ENCODE measurements at places on chromosomes 12 and 14.

DNA sequence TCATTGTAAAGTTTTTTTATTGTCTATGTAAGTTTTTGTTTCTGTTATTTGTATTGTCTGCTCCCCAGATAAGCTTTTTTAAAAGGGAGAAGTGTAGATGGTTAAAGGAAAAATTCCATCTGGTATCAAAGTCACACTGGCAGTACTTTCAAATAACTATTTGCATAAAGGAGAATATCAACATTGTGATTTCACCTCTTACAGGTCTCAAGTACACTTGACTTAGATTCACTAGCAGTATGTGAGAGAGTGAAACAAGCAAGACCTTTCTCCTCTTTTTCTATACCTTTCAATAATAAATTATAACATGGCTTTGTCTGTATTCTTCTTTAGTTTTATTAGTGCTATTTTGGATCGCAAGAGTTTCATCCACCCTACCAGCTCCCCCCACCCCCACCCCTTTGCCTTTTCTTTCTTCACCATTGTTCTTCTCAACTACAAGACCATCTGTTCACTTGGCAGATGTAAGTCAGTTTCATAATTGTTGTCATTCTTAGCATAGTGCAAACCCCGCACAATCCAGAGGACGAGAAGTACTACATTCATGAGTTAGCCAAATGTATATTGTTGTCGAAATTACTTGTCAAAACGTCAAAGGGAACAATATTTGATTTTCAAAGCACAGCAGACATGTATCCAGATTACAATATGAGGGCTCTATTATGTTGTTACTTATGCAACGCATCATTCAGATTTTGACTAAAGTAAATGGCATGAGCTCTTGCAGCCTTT lies 602.7 kb upstream of the FLRT2 start:
- DNase-seq, result no peak

- no peak for DNase-seq
Observed at GRCh38 chr12:93094988-93095737, 166.1 kb upstream of the EEA1 start.

- no peak for DNase-seq
Observed at GRCh38 chr12:93838193-93838592, 161.0 kb downstream of the CRADD start.

GRCh38 chr12:121811434-121812319 lies 7.9 kb downstream of the SETD1B start:
- no peak for DNase-seq

DNA sequence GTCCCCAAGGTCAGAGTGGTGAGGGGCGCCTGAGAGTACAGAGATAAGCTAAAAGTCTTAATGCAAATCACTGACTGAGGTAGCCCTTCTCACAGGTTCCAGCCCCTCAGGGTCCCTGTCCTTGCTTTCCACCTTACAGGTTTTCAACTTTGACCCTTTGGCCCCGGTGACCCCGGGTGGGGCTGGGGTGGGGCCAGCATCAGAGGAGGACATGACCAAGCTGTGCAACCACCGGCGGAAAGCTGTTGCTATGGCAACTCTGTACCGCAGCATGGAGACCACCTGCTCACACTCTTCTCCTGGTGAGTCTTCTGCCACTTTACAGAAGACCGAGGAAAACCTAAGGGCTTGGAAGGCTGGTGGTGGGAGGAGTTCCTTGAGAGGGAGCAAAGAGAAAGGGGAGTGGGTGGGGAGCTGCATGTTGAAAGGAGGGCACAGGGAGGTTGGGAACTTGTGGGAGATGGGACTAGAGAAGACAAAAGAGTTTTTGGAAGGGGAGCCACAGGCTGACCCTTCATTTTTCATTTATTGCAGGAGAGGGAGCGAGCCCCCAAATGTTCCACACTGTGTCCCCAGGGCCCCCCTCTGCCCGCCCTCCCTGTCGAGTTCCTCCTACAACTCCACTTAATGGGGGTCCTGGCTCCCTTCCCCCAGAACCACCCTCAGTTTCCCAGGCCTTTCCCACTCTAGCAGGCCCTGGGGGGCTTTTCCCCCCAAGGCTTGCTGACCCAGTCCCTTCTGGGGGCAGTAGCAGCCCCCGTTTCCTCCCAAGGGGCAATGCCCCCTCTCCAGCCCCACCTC lies 2.4 kb downstream of the MBD6 start:
- DNase-seq, result no peak

GRCh38 chr14:20631880-20632389 lies 9.6 kb downstream of the OR6S1 start:
- DNase-seq, result no peak

- no peak for DNase-seq
Observed at GRCh38 chr12:108606492-108606891, 8.6 kb upstream of the TMEM119 start.

DNA sequence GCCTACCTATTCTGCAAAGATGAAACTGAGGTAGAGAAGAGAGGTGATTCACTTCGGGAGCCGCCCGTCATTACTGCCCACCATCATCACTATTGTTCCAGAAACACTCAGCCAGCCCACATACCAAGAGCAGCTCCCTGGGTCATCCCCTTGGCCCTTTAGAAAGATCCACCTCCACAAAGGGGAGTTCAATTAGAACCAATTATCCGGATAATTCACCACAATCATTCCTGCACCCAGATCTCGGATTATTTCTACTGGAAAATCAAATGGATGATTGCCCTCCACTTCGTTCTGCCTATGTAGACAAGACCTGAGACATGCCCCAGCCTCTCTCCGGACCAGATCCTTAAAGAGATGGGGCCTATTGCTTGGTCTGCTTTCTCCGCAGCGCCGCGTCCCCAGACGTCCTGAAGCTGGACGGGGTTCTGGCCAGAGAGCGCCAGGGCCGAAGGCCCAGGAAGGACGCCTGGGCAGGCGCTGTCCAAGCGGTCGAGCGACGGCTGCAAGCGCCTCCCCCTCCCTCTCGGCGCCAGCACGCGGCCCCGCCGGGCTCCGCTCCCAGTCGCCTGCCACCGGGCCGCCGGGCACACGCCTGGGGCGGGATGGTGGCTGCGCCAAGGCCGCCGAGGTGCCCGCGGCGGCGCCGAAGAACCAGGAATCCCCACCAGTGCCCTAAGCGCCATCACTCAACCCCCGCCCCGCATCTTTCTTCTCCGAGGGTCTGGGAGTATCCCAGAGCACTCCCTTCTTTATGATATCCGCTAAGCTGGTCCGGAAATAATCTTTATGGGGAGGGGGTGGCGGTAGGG lies 1.3 kb upstream of the ASCL1 start:
- DNase-seq, result no peak

DNA sequence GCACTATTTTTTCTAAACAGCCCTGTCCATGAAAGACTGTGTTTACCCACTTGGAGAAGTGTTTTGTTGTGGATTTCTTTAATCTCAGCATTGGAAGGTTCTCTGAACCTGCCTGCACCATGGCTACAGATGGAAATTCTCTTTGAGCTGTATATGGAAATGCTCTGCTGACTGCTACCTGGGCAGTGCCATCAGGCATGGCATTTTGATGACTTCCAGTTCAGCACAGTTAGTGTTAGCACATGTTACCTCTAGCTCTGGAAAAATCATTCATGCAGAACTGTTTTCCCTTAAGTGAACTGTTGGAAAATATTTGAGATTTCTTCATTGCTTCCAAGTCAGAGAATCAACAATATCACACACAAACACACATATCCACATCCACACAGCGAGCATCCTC lies 52.6 kb upstream of the RIC8B start:
- no peak for DNase-seq

GRCh38 chr12:96247563-96247962 lies 53.4 kb downstream of the ELK3 start:
- no peak for DNase-seq

DNA sequence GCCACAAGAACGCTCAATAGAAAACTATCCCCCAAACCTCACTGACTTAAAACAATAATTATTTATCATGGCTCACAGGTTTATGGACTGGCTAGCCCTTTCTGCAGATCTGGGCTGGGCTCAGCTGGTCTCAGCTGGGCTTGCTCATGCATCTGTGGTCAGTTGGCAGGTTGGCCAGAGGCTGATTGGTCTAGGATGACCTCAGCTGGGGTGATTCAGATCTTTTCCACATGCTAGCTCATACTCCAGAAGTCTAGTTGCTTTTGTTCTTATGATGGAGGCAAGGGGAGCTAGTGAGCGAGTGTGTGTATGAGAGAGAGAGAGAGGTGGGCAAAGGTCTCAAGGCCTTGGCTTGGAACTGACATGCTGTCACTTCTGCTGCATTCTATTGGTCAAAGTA lies 181.2 kb upstream of the NRXN3 start:
- DNase-seq, result no peak

DNA sequence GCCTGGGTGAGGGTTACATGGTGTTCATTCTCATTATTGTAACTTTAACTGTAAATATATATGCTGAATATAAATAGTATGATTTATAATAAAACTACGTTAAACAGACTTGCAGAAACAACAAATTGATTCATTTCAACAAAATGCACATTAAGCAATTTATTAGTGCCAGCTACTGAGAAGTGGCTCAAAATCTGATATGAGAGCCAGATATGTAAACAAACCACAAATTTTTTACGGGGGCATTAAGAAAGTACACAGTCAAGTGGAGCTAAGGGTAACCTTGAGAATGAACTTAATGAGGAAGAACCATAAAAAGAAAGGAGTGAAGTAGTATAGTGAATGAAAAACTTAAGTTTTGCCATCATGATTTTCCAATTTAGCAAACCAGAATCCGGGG lies 40.3 kb downstream of the CEP128 start:
- DNase-seq, result no peak

GRCh38 chr12:122026706-122027333 lies 5.1 kb downstream of the BCL7A start:
- DNase-seq, result no peak

GRCh38 chr12:61009192-61009591 lies 1251.0 kb upstream of the USP15 start:
- peak; percentile 90 for DNase-seq

DNA sequence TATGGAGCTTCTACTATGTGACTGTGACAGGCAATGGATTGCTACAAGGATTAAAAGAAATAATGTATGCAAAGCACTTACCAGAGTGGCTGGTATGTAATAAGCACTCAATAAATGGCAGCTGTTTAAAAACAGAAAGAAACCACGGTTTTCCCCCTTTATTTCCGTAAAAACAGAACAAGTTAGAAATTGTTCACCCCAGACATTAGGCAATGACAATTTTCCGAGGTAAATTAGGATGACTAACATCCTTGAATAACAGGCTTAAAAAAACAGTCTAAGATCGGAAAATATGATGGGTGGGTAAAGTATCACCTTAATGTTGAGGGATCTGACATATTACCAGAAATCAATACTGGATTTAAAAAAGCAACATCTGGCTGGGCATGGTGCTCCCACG lies 20.9 kb upstream of the CNIH1 start:
- DNase-seq, result no peak

GRCh38 chr14:92490239-92490959 lies 23.2 kb upstream of the RIN3 start:
- DNase-seq, result no peak

- no peak for DNase-seq
Observed at GRCh38 chr12:5803532-5803931, 141.5 kb downstream of the ANO2 start.

GRCh38 chr12:51254536-51254935 lies 15.7 kb downstream of the SMAGP start:
- DNase-seq, result no peak

DNA sequence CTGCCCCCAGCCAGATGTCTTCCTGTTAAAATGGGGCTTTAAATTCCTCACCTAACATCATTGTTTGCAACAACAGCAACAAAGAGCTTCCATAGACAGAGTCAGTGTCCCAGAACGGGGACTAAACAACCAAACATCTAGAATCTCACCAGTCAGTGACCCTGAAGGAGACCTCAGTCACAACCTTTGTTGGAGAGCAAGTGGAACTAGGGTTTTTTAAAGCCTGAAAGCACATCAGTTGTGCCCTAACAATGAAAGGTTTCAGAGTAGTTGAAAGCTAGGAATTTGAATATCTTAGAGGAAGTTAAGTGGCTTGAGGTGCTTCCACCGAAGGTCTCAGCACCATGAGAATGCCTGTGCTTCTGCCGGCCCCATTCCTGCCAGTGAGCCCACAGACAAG lies 5.0 kb upstream of the ALDH2 start:
- DNase-seq, result no peak

DNA sequence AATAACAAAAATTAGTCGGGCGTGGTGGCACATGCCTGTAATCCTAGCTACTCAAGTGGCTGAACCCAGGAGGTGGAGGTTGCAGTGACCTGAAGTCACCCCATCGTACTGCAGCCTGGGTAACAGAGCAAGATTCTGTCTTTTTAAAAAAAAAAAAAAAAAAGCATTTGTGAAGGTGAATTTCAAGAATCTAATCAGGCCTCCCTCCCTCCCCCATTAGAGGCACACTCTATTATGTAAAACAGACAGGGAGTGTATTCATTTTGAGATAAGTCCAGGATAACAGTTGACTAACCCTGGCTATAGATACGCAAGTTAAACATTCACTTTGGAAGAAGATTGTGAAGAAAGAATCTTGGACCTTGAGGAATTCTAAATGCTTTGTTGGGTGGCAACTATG lies 2.9 kb downstream of the RESF1 start:
- DNase-seq, result no peak

DNA sequence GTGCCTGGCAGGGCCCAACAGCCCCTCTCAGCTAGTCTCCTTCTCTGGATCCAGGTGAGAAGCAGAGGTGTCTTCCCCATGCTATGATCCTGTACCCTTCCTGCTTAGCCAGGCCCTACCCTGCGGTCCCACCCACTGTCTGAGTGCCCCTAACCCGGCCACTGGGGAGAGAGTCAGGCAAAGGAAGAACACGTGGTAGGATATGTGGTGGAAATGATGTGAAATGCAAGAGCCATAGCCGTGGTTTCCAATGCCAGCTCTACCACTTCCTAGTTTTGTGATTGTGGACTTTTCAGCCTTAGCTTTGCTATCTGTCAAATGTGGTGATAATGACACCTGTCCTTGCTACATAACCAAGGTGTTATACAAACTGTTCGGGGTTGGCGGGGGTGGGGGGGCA lies 15.8 kb downstream of the KRT2 start:
- no peak for DNase-seq

DNA sequence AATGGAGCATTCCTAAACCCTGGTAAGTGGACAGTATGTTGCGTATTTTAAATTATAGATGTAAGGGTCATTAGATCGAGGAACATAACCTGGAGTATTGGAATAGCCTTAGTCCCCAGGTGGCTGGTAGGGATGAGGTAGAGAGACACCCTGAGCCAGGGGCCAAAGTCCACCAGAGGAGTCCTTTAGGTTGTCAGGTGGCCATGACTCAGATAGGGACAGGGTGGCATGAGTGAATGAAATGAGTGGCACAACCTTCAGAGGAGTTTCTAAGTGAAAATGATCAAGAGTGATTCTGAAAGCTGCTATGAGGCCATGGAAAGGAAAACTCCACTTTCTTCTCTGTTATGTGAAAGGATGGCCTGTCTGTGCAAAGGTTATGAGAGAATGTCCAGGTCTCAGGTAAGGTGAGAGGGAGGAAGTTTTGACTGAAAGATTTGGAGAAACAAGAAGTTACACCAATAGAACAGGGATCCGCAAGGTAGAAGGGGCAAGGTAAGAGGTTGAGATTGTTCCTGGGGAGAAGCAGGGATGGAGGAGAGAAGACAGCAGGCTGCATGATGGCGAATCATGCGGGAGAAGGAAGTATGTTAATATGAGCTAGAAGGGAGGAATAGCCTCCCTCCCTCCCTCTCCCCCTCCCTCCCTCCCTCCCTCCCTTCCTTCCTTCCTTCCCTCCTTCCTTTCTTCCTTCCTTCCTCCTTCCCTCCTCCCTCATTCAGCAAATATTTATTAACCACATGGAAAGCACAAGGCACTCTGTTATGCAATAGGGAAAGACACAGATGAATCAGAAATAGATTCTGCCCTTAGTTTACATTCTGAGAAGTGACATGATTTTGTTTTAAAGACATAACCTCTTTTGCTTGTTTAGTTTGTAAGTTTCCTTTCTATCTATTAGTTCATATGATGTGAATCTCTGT lies 14.0 kb upstream of the RIPK3 start:
- peak; percentile 30 for DNase-seq
